ENCODE measurements at places on chromosomes 11 and 22.

GRCh38 chr22:41382610-41383009, 868 bp downstream of the TEF start:
- DNase-seq: peak; percentile 15

DNA sequence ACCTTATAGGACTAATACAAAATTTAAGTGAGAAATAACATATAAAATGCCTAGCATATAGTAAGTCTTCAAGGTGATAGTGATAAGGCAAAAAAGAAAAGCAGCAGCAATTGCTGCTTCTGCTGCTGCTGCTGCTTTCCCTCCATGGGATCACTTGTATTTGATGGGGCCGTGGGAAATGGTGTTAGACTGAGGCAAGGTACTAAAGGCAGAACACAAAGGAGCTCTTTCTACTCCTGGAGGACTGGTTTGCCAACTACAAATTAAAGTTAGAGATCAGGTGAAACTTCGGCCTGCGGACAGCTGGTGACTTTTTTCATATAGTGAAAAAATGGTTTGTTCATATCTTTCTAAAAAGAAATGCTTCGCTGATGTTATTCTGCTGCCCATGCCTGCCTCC, 46.3 kb downstream of the SWAP70 start:
- no peak for DNase-seq

DNA sequence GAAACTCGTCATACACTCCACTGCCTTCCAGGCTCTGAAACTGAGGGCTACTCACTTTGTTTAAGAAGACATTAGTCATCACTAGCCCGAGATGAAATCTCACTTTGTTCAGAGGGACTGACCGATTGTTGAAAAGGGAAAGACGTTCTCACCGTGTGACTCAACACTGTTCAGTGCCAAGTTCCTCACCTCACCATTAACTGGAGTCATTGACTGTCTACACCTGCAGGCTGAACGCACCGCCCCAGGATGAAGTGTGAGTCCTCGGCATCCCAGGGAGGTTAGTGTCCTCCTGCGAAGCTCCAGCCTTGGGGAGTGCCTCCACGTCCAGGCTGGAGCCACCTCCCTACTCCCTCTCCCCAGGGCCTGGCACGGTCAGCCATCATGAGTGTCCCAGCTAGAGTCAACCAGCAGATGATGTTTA, 30.4 kb downstream of the FADD start:
- DNase-seq: peak; percentile 86

- no peak for DNase-seq
Measured at GRCh38 chr11:109051200-109051599, 370.8 kb upstream of the C11orf87 start.

DNA sequence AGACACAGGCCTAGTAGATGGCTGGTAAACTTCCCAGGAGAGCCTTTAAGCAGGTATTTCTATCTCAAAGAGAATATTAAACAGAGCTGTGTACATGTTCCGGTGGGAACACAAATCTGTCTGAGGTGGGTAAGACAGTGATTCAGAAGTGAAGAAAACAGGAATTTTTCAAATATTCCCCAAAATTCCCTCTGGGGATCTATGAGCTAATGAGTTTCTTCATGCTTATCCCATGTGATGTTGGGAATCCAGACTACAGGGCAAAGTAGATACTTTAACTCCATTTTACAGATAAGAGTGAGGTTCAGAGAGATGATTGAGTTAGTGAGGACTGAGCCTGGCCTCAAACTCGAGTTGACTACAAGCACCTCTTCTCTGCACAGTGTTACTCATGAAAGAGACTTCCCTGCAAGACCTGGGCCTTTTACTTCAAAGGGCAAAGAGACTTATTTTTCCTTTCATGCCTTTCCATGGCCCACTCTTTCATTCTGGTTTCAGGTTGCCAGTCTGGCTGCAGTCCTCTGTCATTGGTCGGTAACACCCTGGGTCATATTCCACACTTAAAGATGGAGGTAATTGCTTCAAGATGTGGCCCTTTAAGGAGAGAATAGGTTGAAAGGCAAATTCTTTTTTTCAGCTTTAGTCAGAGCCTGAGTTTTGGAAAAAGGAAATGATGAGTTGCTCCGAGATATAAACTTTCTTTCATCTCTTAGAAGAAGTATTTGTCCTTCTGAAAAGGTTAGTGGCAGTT, 70.1 kb downstream of the CYB5R2 start:
- peak; percentile 65 for DNase-seq

DNA sequence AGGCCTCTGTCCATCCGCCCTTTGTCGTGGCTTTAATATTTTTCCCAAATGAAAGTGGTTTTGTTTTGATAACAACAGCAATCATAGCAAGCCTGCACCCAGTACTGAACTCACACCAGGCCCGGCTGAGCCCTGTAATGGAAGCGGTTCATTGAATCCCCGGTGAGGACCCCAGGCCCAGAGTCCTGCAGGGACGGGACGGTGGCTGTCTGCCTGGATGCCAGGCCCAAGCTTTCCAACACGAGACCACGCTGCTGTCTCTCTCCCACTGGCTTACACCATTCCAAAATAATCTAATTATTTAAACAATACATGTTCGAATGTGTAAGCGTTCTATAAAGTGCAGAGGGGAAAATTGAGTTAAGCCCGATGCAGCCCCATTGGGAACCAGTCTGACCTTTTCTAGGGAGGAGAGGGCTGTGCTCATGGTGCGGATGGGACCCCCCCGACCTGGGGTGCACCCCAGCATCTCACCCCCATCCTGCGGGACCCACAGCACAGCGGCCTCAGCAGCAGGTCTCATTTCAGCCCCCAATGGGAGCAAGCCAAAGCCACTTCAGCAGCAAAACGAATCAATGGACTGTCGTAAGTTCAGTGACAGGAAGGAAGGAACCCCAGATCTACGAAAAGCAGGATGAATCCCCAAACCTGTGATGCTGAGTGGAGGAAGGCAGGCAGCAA, 1046.9 kb downstream of the BRD1 start:
- no peak for DNase-seq

- no peak for DNase-seq
Measured at GRCh38 chr11:44880511-44880910, 70.2 kb downstream of the TP53I11 start.

All from EH (cell line).